Activated CD8-positive, alpha-beta memory T cell treated with anti-CD3 and anti-CD28 coated beads for 24 hours (primary cell): ENCODE measurements at places on chromosomes 3 and 15.
A peak's percentile ranks its signal among the peaks of the same experiment; 100 is the strongest.

GRCh38 chr3:143313025-143313892 lies 193.7 kb downstream of the CHST2 start:
- DNase-seq: no peak

GRCh38 chr3:99473321-99473751 lies 165.1 kb upstream of the COL8A1 start:
- DNase-seq: no peak

DNA sequence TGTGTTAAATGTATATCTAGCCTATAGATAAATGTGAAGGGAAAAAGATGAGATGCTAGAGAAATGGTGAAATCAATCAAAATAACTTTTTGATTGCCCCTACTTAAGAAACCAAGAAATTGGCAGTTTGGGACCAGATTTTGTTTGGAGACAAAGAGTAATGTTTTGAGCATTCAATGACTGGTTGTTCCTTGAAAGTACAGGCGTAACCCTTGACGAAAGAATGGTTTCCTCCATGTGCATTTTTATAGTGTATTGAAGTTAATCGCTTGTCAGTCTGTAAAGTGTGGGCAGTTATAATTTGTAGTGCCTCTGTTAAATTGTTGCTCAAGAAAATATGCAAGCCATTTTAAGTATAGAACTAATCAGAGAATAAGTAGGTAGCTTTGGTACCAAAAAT lies 1.2 kb downstream of the KIF23 start:
- DNase-seq: no peak

GRCh38 chr3:124383051-124383450 lies 347.2 kb upstream of the UMPS start:
- no peak for DNase-seq

DNA sequence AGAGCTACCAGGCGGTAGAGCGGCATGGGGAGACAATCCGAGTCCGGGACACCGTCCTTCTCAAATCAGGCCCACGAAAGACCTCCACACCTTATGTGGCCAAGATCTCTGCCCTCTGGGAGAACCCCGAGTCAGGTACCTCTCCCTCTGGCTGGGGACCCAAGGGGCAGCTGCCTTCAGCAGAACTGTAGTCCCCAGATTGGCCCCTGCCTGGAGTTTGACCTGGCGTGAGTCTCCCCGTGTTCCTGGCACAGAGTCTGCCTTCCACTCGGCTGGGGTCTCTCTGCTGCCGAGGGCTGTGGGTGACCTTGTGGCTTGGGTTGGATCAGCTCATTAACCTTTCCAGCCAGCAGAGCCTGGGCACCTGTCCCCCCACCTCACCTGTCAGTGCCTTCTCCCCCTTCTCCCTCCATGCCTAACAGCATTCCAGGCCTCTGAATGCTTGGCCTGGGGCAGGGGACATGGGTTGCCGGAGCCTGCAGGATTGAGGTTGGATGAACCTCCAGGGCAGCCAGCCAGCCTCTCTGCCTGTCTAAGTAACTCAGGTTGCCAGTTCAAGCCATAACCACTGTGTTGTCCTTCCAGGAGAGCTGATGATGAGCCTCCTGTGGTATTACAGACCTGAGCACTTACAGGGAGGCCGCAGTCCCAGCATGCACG lies 6.8 kb upstream of the CHST14 start:
- no peak for DNase-seq

DNA sequence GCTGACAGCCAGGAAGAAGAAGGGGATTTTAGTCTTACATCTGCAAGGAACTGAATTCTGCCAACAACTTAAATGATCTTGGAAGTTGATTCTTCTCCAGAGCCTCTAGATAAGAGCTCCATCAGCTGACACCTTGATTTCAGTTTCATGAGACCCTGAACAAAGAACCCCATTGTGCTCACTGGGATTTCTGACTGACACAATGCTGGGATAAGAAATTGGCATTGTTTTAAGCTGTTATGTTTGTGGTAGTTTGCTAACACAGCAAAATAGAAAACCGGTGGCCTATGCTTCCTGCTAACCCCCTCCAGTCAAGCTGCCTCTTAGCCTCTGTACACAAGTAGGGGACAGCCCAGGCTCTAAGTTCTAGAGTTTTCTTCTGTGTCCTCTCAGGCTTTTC lies 36.2 kb downstream of the MASP1 start:
- DNase-seq: no peak

GRCh38 chr3:42275217-42275616 lies 9.2 kb upstream of the CCK start:
- no peak for DNase-seq

GRCh38 chr15:31489281-31489680 lies 162.6 kb downstream of the KLF13 start:
- DNase-seq: no peak

GRCh38 chr15:48555241-48555881 lies 90.1 kb downstream of the FBN1 start:
- no peak for DNase-seq

- DNase-seq: no peak
Observed at GRCh38 chr3:118984699-118985098, 49.9 kb downstream of the IGSF11 start.

DNA sequence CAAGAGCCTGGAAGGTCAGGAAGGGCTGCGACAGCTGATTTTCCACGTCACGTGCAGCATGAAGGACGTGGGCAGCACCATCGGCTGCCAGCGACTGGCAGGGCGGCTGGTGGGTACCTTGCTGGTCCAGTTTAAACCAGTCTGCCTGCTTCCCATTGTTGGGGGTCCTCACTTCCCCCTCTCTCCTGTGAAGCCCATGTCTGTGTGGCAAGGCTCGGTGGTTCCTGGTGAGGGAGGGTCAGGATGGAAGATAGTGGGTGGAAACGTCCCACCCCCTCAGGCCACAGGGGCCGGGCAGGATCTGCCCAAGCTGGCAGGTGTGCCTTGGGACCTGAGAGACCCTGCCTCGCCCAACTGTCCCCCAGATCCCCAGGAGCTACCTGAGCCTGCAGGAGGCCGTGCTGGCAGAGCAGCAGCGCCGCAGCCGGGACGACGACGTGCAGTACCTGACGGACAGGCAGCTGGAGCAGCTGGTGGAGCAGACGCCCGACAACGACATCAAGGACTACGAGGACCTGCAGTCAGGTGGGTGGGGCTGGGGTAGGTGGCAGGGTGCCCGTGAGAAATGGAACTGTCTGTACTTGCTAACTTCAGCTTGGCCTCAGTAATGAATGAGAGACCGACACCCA lies 108.2 kb downstream of the LRRK1 start:
- DNase-seq: peak; percentile 28

GRCh38 chr3:38824349-38824748 lies 8.3 kb upstream of the SCN10A start:
- DNase-seq: no peak

DNA sequence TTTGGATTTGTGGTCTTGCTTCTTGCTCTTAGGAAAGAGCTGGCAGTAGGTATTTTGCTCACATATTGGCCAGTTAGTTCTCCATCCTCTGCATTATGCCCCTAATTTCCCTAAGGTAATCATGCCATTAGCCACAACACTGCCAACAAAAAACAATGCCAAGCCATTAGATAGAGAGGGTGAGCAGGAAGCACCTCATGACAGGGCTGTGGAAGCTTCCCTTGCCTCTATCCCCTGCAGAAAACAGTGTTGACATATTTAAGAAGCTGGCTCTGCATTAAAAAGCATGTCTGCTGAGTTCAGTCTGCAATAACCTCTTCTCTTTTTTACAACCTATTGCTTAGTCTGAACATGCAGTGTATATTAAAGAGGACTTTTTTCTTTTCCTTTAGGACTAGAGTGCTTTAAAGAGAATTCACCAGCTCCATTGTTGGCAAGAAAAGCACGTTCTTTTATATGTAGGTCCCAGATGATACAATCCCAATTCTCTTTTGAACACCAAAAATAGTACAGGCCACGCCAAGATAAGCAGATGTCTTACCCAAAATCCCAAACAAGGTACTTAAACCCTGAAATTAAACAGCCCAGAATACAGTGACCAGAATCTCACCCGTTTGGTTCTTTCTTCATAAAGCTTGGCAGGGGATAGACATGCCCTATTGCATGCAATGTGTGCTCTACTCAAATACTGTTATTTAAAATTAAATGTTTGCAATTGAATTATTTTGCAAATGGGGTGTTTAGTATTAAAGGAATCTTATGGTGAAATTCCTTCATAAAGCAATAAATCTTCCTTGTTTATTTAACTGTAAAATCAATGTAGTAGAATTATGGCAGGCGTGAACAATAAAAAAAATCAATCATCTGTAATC lies 93.7 kb upstream of the UBE3A start:
- no peak for DNase-seq

DNA sequence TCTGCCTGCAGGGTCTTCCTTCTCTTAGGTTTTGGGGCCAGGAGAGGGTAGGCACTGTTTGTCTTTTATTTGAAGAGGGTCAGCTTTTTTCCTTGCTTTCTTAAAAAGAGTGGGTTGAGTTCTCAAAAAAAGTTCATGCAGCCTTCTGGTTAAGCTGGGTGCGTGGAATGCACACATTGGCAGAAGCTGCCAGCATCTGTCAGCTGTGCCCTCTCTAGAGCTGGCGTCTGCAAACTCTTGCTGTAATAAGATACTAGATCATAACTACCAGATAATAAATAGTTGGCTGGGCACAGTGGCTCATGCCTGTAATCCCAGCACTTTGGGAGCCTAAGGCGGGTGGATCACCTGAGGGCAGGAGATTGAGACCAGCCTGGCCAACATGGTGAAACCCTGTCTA lies 373.4 kb downstream of the OCA2 start:
- DNase-seq: no peak

- DNase-seq: no peak
Observed at GRCh38 chr3:158330870-158331269, 221.0 kb downstream of the RSRC1 start.

GRCh38 chr3:47042231-47042791 lies 62.8 kb downstream of the NBEAL2 start:
- DNase-seq: no peak

- no peak for DNase-seq
Observed at GRCh38 chr15:81418891-81419290, 44.9 kb upstream of the TMC3 start.

GRCh38 chr3:181721046-181721875 lies 9.5 kb downstream of the SOX2 start:
- DNase-seq: no peak

DNA sequence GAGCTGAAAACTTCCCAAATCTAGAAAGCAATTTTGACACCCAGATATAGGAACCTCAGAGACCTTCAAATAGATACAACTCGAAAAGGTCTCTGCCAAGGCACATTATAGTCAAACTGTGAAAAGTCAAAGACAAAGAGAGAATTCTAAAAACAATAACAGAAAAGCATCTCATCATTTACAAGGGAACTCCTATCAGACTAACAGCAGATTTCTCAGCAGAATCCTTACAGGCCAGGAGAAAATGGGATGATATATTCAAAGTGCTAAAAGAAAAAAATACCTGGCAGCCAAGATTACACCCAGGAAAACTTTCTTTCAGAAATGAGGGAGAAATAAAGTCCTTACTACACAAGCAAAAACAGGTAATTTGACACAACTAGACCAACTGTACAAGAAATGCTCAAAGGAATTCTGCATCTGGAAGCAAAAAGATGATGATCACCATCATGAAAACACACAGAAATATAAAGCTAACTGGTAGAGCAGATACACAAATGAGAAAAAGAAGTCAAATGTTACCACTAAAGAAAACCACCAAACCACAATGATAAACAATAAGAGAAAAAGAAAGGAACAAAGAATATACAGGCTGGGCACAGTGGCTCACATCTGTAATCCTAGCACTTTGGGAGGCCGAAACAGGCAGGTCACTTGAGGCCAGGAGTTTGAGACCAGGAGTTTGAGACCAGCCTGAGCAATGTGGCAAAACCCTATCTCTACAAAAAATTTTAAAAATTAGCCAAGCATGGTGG lies 50.4 kb downstream of the ADAM10 start:
- no peak for DNase-seq
